ENCODE measurements at places on chromosomes 3 and 15. TPM values are rescaled to one million over a fixed set of nuclear protein-coding genes. Genes with fewer than 3 reads are reported as not detected.

DNA sequence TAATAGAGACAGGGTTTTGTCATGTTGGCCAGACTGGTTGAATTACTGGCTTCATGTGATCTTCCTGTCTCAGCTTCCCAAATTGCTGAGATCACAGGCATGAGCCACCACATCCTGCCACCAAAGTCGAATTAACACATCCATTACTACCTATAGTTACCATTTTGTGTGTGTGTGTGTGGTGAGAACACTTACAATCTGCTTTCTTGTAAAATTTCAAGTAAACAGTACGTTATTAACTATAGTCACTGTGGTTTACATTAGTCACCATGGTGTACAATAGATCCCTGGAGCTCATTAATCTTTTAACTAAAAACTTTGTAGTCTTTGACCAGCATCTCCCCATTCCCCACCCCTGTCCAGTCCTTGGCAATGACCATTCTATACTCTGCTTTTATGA lies 270.0 kb downstream of the NAALADL2 start:
- no peak for DNase-seq

DNA sequence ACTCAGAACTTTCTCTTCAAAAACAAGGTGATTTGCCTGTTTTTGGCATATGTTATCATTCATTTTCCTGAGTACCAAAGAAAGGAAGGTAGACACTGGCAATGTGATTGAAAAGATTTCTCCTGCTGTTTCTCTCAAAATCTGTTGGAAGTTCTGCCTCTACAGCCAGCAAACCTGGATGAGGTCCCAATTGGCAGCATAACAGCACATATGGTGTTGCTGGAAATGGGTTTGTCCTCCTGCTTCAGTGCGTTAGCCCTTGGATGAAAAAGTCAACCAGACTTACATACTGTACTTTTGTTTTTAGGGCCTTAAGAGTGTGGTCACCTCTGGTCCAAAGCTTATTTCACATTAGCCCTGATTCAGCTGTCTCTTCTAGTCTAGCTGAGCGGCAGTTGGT lies 237.6 kb upstream of the MME start:
- no peak for DNase-seq

DNA sequence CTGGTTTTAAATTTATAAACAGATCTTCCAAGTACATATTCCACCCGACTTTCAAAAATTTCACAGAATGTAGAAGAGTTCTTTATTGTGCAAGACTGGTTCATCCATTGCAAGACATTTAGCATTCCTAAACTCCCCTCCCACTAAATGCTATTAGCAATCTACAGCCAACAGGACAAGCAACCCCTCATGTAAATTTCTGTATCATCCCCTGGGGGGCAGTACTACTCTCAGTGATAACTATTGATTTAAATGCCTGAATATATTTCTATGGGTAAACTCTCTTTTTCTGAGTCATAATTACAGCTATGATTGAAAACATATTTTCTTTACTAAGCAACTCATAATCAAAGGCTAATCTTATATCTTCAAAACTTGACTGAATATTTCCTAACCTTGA lies 10.7 kb upstream of the SLC15A2 start:
- DNase-seq = no peak

GRCh38 chr3:130395331-130395730 lies 49.9 kb downstream of the COL6A5 start:
- no peak for DNase-seq

The SH3GL3 gene
- total RNA-seq = not detected

GRCh38 chr3:64900617-64901521 lies 213.1 kb upstream of the ADAMTS9 start:
- no peak for DNase-seq

GRCh38 chr15:42215913-42216829 lies 8.1 kb upstream of the VPS39 start:
- DNase-seq = no peak

The COLQ gene
- total RNA-seq = 1.7 TPM

The ARPP21 gene
- total RNA-seq = not detected

DNA sequence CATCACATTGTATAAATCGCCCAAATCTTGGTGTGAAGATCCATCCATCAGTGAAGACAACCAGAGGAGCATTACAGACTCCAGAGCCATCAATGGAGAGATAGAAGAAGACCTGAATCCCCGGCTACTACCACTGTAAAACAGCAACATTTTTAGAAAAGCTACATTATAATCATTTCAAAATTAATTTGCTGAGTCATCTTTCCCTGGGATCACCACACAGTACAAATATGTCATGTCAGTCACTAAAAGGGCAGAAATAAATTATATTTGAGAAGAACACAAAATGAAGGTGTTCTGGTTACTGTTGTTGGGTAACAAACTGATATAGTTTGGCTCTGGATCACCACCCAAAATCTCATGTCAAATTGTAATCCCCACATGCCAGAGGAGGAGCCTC lies 218.5 kb upstream of the STT3B start:
- DNase-seq = no peak

The CCRL2 gene
- total RNA-seq = 1.2 TPM

DNA sequence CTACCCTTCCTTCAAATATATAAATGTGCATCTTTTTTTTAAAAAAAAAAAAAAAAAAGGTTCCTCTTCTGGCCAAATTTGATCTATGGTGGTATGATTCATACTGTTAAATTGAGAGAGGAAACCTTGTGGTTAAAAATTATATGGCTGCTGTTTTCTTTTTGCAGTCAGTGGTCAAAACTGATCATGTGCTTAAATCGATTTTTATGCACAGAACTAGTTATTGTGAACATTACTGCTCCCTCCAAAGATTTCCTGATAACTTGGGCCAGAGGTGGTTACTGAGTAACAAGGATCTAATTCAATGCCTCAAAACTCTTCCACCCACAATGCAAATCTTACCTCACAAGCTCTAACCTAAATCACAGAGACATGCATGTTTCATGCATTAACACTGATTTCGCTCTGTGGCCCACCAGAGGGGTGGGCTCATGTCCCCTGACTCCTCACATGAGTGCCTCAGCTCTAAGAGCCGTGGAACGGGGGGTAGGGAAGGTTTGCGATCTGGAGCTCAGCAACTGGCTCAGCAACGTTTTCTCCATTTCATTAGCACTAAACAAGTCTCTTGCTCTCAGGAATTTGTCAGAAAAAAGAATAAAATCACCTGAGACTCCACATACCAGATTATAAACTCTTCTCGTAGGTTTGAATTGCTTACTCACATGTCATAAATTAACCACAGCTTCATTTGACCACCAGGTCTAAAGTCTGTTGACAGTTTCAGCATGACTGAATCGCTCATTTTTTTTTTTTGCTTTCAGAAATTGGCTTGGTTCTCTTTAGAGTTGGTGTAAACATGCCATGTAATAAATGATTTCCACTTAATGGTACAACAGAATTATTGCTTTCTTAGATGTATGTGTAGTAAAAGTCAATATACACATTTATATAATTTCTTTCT lies 280.4 kb downstream of the CD47 start:
- no peak for DNase-seq

DNA sequence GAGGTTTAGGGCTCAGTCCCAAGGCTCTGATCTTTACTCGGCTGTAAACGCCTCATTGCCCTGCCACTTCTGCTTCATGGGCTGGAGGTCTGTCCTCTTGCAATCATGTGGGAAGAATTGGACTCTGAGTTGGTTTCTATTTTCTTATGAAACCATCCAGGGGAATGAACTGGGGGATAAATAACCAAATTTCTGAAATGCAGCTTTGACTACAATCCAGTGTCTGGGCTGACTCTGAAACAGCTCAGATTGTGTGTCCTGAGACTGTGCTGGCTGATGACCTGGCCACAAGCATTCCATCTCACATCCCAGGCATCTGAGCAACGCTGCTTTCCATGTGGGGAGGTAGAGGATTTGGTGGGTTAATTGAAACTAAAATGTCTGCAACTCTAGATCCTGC lies 71.0 kb upstream of the GALNT15 start:
- DNase-seq = no peak

The ALDH1L1 gene
- 23.1 TPM for total RNA-seq

The AZI2 gene
- total RNA-seq = 42.6 TPM

DNA sequence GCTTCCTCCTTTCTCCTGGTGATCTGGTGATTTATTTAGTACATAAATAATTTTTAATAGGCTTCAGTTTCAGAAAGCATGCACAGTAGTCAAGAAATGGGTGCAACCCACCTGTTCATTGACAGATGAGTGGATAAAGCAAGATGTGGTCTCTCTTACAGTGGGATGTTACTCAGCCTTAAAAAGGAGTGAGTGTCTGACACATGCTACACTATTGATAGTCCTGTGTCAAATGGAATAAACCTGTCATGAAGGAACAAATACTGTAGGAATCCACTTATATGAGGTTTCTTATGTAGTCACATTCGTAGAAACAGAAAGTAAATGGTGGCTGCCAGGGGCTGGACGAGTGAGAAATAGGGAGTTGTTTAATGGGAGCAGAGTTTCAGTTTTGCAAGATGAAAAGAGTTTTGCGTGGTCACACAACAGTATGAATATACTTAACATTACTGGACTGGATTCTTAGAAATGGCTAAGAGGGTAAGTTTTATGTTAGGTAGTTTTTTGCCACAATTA lies 56.0 kb upstream of the PPARG start:
- no peak for DNase-seq

DNA sequence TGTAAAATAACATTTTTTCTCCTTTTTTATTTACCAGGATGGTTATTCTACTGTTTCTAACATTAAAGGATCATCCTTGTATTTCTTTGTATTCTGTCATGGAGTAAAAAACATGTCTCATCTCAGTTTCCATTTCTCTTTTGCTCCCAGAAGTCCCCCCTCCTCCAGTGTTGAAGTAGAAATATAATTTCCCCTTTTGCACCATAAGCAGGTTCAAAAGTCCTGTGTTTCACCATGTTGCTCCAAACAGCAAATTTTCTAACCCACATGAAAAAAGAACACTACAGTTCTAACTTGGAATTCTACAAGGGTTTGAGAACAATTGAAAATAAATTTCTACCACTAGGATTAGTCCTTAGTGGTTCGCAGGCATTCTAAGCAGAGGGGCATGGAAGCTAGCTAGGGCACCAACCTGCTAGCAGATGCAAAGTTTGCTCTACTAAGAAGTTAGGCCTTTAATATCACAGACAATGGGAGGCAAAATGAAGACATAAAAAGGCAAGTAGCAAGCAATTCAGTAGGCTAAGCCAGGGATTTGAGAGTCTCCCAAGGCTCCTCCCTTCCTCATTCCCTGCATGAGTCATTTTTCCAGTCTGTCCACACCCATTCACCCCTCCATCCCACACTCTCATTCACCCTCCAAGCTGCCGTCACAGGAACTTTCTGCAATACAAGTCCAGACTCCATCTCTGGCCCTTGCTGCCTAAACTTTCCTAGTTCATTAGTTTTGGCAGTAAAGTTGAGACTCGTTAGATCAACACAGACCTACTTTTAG lies 2.3 kb upstream of the MBNL1 start:
- peak; percentile 70 for DNase-seq

The CX3CR1 gene
- 2.1 TPM for total RNA-seq

- DNase-seq = no peak
Observed at GRCh38 chr15:73629798-73630429, 3.3 kb downstream of the NPTN start.

GRCh38 chr15:71509139-71509538 lies 301.2 kb upstream of the NR2E3 start:
- DNase-seq = no peak

DNA sequence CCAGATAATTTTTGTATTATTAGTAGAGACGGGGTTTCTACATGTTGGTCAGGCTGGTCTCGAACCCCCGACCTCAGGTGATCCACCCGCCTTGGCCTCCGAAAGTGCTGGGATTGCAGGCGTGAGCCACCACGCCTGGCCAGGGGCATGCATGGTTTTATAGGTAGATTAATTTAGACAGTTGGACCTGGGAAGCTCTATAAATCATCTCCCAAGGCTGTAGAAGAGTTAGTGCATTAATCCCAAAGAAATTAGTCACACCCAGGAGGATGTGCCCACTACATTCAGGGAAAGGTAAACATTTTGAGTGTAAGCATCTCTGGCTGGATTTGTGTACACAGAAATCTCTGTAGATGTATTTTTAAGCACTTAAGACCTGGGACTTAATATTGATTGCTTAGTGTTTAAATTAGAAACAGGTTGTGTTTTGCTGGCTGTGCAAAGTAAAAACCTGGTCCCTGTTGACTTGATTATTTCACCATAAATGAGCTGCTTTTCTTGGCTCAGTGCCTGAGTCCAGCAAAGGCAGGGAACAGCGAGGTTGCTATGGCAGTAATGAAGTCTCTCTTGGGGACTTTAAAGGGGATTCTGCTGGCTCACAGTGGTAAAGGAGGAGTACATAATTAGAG lies 19.2 kb downstream of the EXOSC7 start:
- no peak for DNase-seq

The KCNMB3 gene
- total RNA-seq = 0.92 TPM

GRCh38 chr3:4994823-4995499 lies 15.7 kb downstream of the BHLHE40 start:
- peak; percentile 84 for DNase-seq

DNA sequence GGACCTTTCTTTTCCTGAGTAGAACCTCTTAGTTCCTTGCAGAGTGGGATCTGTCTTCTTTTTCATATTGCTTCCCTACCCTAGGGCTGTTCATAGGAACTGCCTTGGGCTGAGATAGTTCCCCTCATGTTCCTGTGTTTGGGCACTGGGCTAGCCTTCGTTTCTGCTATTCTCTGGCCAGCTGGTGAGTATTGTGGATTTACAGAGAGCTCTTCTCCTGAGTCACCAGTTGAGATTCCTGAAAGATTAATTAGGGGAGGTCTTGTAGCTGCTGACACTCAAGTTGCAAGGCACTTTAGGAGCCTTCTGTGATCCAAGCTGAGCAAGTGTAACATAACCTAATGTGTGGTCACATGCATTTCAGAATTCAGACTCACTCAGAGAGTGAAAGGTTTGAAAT lies 30.7 kb downstream of the CHD2 start:
- no peak for DNase-seq

DNA sequence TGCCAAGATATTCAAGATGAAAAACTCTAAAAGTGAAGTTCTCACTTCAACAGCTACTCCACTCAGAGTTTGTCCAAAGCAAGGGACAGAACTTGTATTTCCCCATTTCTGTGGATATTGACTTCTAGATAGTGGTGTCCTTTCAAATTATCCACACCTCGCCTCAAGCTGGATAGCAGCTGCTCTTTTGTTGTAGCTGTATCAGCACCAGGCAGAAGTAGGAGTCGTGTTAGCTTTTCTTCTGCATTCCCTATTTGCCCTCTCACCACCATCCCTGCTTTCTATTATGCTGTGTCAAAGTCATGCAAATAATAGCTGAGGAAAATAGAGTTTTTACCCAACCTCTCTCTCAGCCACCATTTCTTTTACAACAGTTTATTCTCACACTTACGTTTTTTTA lies 303.8 kb downstream of the EPHA3 start:
- no peak for DNase-seq

Data from Right ventricle myocardium inferior (tissue), 1 donor.